Left colon (tissue), 2 donors: ENCODE measurements at places on chromosomes 1 and 21. TPM values are rescaled to one million over a fixed set of nuclear protein-coding genes. Genes with fewer than 3 reads are reported as not detected.

- DNase-seq: peak; percentile 58
Measured at GRCh38 chr1:225880222-225880588, 2.0 kb downstream of the TMEM63A start.

DNA sequence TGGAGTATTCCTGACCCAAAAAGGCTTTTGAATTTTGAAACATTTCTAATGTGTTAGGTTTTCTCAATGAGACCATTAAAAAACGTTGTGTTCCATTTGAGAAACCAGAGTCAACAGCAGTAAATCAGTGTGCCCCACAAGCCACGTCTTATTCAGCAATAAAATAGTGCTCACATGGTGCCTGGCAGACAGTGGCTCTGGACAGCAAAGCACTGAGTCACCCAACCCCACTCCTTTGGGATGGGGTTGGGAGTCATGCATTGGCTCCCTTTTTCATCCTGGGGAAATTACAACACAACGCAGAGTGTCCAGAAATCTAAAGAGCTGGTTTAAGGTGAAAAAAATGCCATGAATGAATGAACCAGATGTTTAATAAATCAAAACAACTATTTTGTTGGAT is 46.5 kb downstream of the KCNJ15 start:
- no peak for DNase-seq

- DNase-seq: no peak
Measured at GRCh38 chr1:246001142-246001836, 505.8 kb downstream of the SMYD3 start.

GRCh38 chr1:9553736-9554144 is 14.5 kb downstream of the SLC25A33 start:
- no peak for DNase-seq

DNA sequence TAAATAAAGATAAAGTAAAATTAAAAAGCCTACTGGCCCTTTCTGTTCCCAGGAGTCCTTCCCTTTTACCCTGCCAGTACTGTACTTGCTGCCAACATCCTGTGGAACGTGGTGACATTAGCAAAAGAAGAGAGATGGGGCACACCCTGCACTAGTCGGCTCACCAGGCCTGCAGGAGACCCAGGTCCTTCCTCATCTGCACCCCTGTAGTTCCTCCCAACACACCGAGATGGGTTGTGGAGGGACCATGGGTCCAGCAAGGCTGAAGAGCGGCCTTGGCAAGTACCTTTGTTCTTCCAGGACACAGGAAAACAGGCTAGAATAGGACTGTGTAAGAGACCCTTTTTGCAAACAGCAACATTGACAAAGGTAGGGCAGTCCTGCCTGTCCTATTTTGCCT is 98.7 kb upstream of the TMPRSS2 start:
- no peak for DNase-seq

- DNase-seq: no peak
Measured at GRCh38 chr1:175319912-175320230, 127.3 kb upstream of the KIAA0040 start.

GRCh38 chr1:97112442-97112841 is 390.9 kb downstream of the PTBP2 start:
- DNase-seq: no peak

- no peak for DNase-seq
Measured at GRCh38 chr1:38964140-38964548, 22.5 kb upstream of the RHBDL2 start.

GRCh38 chr1:233607252-233608119 is 6.4 kb upstream of the KCNK1 start:
- DNase-seq: peak; percentile 62

DNA sequence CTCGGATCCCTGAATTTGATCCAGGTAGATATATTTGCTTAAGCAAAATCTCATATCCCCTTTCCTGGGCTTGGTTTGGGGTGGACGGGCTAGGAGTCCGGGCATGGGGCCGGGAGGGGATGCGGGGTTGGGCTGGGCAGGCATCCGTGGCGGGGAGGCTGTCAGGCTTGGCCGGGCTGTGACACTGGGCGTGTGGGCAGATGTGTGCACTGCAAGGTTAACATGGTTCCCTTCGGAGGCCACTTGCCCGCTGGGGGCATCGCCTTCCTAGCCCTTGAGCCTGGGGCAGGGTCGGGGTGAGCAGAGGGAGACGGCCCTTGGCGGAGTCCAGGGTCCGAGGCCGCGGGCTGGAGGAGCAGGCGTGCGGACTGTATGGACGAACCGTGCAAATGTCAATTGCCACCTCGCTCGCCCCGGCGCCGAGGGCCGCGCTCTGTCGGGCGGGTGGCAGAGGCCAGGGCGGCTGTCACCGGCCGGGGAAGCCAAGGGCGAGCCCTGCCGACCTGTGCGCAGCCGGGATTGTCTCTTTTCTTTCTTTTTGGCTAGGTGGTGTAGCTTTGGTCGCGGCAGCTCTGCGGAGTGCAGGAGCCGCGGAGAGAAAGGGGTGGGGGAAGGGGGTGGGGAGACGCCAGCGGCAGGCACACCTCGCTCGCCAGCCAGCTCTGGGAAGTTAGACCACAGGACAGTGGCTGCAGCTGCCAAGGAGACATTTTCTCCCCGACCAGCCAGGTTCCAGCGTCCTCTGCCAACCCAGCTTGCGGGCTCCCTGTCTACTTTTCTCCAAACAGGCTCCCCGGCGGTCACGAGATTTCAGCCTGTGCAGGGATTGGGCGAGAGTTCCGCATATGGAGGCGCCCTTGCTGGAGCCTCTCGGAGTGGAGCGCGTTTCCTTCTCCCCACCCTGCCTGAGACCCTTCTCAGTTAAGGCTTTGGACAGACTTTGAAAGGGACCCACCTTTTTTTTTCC is 1.3 kb downstream of the RCOR3 start:
- DNase-seq: peak; percentile 84

DNA sequence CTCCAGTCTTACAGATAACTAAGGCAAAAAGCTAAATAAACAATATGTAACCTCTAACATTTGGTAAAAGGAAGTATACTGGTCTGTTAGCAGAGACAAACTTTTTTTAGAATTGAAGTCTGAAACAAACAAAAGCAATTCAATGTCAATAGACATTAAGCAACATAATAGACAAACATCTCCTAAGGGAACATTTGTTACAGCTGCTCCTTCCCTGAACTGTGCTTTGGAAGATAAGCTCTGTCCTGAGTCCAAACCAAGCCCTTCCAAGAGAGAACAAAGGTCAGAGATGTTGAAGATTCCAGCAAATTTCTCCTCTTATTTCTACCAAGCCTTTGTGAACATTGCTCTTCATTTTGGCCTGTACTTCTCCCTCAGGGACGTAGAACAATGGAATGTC is 25.3 kb downstream of the FMO2 start:
- DNase-seq: no peak

GRCh38 chr1:222749927-222750326 is 12.9 kb downstream of the FAM177B start:
- no peak for DNase-seq

DNA sequence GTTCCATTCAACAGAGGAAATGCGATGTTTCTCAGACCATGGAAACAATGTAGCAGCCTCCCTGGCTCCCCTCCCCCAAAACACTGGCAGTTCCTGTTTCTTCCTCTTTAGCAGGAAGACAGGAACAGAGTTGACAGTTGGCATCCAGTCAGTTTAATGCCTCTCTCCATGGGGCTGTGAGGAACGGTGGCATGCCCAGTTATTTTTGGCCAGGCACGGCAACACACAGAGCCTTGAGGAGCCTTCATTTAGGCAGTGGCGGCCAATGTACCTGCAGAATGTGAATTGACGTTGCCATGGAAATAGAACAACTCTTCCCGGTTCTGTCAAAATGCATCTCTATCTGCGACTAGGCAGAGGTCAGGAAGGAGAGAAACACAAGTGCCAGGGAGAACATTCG is 330.6 kb downstream of the DSCAM start:
- DNase-seq: peak; percentile 27

- DNase-seq: peak; percentile 17
Measured at GRCh38 chr21:45523411-45524101, 18.7 kb downstream of the SLC19A1 start.

DNA sequence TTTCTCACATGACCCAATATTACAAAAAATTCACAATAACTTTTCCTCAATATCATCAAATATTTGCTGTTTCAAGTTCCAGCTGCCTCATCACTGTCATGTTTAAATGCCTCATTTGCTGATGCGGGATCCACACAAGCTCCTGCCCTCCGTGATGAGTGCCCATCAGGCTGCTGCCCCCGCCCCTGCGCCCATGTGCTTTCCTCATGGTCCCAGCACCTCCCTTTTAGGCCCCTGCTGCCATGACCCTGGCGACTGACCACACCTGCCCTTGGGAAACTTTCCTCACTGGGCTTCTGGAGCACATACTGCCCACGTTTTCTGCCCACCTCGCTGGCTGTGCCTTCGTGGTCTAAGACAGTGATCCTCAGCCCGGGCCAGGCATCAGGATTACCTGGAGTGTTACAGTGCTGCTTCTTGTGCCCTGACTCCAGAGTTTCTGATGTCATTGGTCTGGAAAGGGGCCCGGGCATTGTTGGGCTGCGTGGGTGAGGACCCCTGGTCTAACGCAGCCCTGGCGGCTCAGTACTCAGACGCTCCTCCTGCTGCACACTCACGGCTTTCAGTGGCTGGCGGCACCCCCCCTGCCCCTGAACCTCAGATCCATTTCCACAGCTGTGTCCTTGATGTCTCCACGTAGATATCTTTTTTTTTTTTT is 20.5 kb downstream of the PLEKHM2 start:
- no peak for DNase-seq

- no peak for DNase-seq
Measured at GRCh38 chr21:40051801-40052200, 184.6 kb downstream of the PCP4 start.

- DNase-seq: no peak
Measured at GRCh38 chr1:56506951-56507491, 72.3 kb downstream of the PLPP3 start.

DNA sequence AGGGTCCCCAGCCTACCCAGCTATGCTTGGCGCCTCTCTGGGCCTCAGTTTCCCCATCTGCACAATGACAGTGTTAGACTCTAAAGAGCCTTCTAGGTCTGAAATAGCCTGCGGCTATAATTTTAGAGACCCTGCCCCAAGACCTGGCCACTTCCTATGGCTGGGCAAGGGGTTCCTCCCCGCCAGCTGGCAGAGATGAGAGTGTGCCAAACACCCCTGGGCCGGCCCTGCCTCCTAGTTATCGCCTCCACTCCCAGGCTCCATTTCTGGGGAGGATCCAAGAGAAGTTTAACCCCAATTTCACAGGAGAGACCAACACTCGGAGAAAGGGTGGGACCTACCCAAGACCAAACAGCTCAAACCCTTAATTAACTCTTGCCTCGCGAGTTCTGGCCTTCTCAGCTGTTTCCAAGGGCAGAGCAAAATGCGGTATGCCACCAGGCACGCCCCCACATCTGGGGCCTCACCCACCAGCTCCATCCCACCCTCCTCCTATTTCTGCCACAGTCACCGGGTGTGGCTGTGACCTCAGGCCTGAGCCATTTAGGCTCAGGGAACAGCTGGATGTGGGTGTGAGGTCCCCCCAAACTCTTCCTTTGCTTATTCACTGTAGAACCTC is 35.7 kb downstream of the TTC39A start:
- DNase-seq: no peak

DNA sequence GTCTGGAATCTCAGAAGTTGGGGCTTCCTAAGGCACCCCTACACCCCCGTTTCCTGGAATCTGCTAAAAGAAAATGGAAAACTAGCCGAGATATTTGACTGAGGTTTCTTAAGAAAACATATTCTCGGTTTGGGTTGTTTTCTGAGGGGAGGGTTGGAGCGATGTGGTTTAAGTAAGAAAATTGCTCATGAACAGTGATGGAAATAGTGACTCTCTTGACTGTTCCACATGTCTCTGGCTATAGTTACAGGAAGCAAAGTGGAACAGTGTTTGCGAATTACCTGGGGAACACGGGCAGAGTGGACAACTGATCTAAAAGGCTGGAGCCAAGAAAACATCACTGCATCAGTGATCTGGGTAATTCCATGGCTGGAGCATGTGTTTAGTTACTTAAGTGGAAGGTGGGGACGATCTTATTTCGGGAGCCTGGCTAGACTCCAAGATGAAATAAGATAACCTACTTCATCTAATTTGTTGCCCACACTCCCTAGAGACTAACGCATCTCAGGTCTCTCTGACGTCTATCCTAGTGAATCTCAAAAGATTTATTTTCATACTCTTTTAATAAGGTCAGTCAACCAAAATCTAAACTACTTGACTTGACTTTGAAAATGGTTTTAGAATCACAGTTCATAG is 92.4 kb downstream of the KCNJ15 start:
- no peak for DNase-seq

- no peak for DNase-seq
Measured at GRCh38 chr1:57072401-57073110, 106.7 kb upstream of the C8B start.

DNA sequence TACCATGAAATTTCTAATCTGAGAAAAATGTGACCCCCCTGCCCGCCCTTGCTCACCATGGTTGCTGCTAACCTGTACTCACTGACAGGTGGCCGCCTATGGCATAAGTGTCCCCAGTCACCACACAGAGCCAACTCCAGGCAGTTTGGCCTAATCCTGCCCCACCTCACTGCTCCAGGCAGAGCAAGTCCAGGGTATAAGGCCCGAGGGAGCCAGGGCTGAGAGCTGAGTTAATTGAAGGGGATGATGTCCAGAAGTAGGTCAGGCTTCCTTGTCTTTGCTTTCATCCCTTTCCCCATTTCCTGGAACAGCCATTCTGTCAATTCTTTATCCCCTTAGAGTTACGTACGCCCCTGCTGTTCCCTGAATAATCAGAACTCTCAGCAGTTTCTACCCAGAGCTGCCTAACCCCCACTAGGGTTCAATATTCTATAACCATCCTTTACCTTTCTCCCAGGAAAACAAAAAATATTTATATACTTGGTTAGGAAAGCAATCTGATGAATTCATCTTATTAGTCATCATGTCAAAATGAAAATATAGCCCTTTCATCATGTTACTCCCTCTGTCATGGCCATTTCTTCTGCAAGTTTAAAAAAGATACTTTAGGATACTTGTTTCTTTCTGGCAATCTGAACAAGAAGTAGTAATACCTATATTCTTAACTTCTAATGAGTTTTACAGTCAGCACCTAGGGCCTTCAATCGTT is 29.4 kb upstream of the CD101 start:
- DNase-seq: no peak

Gene UBL4B
- total RNA-seq: not detected

Gene MYBPHL
- total RNA-seq: not detected

Gene EPHA8
- total RNA-seq: not detected

Gene MAN1A2
- 30.3 TPM for total RNA-seq

Gene ARMH1
- 1.1 TPM for total RNA-seq

Gene SLC35F3
- total RNA-seq: 0.12 TPM

Gene CHRM3
- total RNA-seq: 13.2 TPM

Gene CD1B
- total RNA-seq: not detected
